Left cardiac atrium (tissue), 4 donors: ENCODE measurements at places on chromosomes 5 and 9.

DNA sequence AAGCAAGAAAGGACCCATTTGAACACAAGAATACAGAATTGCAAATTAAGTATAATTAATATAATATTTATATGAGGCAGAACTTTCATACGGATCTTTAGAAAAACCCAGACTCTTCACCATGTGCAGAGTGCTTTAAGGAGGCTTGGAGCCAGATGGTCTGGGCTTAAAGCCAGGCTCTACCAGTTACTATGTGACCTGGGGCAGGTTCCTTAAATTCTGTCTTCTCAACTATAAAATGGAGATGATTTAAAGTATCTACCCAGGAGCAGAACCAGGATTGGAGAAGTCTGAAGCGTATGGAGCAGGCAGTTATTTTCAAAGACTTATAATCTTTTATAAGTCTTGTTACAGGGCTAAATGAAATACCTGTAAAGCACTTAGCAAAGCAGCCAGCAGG, 202.1 kb downstream of the TSSK1B start:
- DNase-seq = peak; percentile 53

DNA sequence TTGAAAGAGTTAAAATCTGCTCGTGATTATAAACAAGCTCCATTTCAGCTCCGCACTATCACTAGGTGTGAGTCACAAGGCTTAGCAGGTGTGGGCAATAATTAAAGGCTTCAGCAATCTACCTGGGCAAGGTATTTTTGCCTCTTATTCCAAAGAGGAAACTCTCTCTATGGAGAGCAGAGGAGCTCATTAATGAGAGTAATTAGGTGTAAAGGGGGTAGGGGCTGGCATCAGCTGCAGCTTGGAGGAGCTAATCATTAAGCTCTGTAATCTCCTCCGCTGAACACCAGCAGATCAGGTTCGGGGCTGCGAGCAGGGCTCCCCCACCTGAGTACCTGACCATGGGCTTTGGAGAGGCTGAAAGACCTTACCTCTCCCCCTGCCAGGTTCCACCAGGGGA, 129.2 kb downstream of the CRB2 start:
- DNase-seq = no peak

GRCh38 chr5:112232667-112233066, 186.4 kb downstream of the EPB41L4A start:
- no peak for DNase-seq

GRCh38 chr5:54577937-54578653, 60.5 kb downstream of the SNX18 start:
- no peak for DNase-seq

GRCh38 chr9:96073531-96074480, 198.3 kb downstream of the ERCC6L2 start:
- peak; percentile 71 for DNase-seq

GRCh38 chr5:148972396-148972795, 90.5 kb downstream of the SH3TC2 start:
- no peak for DNase-seq
